ENCODE measurements at places on chromosomes 3 and 15.
A peak's percentile ranks its signal among the peaks of the same experiment; 100 is the strongest.

DNA sequence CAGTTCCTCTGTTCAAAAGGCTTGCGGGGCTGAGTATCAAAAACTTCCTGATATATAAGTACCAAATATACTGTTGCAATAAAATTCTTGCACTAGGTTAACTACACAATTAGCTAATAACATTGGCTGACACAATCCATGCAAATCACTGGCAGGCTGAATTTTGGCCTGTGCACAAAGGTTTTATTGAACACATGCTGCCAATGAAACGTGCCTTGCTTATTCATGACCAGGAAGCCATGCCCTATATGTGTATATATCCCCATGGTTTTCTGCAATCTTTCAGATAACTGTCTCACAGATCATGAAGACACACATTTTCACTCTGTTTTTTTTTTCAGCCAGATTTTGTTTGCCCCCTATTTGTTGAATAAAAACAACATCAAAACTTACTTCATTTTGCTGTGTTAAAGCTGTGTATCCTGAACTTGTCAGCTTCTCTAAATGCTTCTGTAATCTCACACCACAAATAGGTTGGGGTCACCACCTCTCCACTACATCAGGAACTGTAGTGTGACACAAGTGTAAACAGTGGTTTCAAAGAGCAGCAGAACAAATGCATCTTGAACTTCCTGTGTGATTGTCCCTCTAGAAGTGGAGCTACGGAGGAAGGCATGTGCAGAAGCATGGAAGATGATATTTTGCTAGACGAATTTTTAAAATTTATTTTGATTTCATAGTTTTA is 920.7 kb upstream of the NR2F2 start:
- peak; percentile 31 for DNase-seq

DNA sequence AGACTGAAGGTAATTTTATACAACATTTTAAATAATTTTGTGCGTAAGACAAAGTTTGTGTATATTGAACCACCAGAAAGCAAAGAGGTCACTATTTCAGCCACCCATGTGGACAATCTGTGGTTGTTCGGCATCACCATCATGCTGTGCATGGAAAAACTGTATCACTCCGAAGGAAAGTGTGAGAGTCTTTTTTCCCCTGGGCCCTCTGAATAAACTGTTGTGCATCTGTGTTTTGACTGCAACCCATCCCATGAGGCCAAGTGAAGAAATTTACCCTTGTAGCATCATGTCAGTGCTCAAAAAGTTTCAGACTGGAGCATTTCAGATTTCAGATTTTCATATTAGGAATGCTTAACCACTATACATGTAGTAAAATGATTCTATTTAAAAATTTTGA is 85.3 kb downstream of the IMPG2 start:
- no peak for DNase-seq

GRCh38 chr3:50550079-50550736 is 17.3 kb downstream of the C3orf18 start:
- DNase-seq = no peak

DNA sequence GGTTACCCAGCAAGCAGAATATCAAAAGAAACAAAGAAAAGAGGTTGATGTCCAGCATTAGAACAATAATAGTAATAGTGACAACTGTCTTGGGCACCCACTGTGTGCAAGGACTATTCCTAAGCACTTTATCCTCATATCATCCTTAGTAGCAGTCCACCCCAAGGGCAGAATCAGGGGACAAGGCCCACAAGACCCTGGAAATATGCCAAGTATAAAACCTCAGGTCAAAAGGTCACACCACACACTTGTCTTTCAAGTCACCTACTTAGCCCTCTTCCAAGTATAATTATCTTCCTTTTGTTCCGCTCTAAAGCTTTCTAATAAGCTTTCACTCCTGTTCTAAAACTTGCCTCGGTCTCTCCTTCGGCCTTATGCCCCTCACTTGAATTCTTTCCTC is 124.0 kb upstream of the STT3B start:
- no peak for DNase-seq

- DNase-seq = no peak
Observed at GRCh38 chr3:187066228-187066995, 72.9 kb downstream of the RPL39L start.

- no peak for DNase-seq
Observed at GRCh38 chr3:133248389-133248788, 151.5 kb upstream of the BFSP2 start.

All from right kidney (tissue), 9 donors.